ENCODE measurements at places on chromosomes 3 and 15. TPM values are rescaled to one million over a fixed set of nuclear protein-coding genes. Genes with fewer than 3 reads are reported as not detected.

ZBED2 gene
- not detected for total RNA-seq

DNA sequence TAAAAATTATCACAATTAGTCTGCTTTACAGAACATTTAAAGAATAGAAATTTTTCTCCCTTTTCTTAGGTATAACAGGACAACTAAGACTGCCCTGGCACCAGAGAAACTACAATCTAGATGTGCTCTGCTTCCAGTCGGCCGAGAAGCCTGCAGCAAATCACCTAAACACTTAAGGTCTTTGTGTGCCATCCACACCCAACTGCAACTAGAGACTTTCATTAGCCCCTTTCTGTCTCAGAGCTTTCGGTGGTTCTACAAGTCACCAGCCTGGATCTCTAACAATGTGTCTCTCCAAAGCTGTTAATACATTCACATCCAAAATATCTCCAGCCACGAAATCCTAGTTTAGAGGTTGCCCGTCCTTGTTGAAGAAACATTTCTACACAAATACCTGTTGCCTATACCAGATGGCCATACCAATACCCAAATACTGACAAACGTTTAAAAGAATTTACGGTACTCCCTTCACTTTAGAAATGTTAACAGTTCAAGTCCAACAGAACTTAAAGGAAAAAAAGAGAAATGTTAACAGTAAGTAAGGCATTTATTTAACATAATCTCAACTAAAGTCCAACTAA lies 6.7 kb downstream of the PRC1 start:
- DNase-seq, result no peak

NEK10 gene
- total RNA-seq, result 0.96 TPM

GRCh38 chr15:52303093-52303772 lies 7.6 kb upstream of the MYO5C start:
- no peak for DNase-seq

DNA sequence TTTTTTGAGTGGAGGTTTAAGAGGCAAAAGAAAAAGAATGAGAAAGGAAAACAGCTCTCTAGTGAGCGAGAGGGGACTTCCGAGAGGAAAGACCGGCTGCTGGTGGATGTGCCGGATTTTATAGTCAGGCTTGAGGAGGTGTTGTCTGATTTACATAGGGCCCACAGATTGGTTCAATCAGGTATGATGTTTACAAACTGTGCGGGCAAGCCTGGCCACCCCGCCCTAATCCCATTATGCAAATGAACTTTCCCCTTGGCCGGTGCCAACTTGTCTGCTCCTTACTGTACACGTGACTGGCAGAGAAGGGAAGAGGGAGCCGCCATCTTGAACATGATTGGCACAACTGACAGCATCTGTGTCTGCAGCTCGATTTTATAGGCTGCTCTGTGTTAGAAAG lies 44.7 kb downstream of the FAM43A start:
- no peak for DNase-seq

GRCh38 chr3:118348169-118348557 lies 686.5 kb downstream of the IGSF11 start:
- DNase-seq, result no peak

DNA sequence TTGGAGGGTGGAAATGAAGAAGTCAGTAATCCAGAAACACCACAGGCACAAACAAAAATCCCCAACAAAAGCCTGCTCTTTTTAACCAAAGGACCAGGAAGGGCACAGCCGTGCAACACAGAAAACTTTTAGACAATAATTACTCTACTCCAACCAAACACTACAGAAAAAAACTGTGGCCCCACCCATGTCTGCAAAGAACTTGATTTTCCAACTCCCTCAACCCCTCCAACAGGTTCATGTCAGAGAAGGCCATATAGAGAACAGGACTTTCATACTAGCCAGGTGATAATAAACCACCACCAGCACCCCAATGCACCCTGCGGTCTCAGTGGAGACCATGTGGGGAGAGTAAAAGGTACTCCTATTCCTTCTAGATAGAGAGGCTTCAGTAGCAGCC lies 16.8 kb downstream of the PHC3 start:
- DNase-seq, result no peak

NANOGP8 gene
- 1.3 TPM for total RNA-seq

- DNase-seq, result no peak
Observed at GRCh38 chr3:52345521-52346109, 29.5 kb downstream of the DNAH1 start.

C3orf80 gene
- total RNA-seq, result 0.16 TPM

GRCh38 chr3:165640970-165641369 lies 196.3 kb downstream of the BCHE start:
- no peak for DNase-seq

GRCh38 chr15:92714077-92714476 lies 58.5 kb upstream of the FAM174B start:
- no peak for DNase-seq

DNA sequence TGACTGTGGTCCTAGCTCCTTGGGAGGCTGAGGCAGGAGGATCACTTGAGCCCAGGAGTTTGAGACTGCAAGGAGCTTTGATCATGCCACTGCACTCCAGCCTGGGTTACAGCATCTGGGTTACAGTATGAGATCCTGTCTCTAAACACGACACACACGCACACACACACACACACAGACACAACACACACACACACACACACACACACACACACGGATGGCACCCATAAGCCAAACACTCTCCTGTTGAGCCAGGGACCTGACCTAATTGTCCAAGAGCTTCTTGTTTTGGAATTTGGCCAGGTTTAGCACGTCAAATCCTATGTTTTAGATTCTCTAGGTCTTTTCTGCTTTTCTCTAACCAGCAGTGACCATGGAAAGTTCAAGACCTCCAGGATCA lies 26.8 kb downstream of the EID1 start:
- DNase-seq, result no peak

DNA sequence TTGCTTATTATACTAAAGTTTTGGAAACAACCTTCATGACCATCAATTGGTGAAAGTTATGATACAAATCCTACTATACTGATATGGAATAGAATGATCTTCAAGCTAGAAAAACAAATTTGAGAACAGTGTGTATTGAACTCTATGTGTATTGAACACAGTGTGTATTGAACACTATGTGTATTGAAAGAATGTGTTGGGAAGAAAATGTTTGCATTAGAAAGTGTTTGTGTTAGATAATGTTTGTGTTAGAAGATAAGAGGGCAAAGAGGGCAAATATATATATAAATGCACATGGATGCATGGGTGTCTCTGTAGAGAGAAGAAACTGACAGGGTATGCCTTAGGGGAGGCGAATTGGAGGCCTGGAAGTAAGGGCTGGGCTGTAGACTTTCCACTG lies 42.4 kb downstream of the PCCB start:
- DNase-seq, result no peak

- DNase-seq, result no peak
Observed at GRCh38 chr3:69445024-69445423, 59.1 kb upstream of the FRMD4B start.

ZNF445 gene
- 7.2 TPM for total RNA-seq

DNA sequence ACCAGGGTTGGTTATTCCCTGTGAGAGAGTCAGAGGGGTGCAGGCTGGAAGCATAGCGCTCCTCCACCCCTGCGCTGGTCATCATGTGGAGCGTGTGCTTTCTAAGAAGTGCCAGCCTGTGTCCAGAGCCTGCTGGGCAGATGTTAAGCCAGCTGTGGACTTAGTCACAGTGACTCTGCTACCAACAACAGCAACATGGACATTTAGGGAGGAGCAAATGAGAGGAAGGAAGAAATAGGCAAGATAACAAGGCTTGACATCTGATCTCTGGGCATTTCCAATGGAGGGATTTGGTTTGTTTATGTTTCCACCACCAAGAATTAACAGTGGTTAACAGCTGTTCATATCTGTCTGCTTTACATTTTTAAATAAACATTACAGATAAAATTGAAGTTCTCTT lies 36.4 kb upstream of the MYZAP start:
- no peak for DNase-seq

GRCh38 chr3:123383091-123384053 lies 65.5 kb downstream of the ADCY5 start:
- DNase-seq, result no peak

TNK2 gene
- total RNA-seq, result 28.7 TPM

- no peak for DNase-seq
Observed at GRCh38 chr3:15633766-15634598, 32.4 kb downstream of the BTD start.
